ENCODE measurements at places on chromosomes 4 and X.

DNA sequence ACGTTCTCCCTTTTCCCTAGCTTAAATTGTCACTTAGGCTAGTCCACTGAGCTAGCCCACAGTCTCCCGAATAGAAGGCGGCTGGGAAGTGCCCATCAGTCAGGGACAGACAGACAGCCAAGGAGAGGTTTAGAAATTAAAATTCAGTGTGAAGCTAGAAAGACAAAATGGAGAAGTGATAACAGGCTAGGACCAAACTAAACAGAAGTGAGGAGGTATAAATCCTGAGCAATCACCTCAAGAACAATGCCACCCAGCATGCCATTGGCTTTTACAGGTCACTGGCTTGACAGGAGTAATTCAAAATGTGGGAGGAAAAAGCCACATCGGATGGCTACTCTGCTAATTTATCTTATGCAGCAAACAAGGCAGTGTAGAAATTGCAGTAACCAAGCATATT, 138.9 kb downstream of the MAPK10 start:
- no peak for DNase-seq

GRCh38 chrX:20712811-20713210, 446.1 kb upstream of the RPS6KA3 start:
- no peak for DNase-seq

DNA sequence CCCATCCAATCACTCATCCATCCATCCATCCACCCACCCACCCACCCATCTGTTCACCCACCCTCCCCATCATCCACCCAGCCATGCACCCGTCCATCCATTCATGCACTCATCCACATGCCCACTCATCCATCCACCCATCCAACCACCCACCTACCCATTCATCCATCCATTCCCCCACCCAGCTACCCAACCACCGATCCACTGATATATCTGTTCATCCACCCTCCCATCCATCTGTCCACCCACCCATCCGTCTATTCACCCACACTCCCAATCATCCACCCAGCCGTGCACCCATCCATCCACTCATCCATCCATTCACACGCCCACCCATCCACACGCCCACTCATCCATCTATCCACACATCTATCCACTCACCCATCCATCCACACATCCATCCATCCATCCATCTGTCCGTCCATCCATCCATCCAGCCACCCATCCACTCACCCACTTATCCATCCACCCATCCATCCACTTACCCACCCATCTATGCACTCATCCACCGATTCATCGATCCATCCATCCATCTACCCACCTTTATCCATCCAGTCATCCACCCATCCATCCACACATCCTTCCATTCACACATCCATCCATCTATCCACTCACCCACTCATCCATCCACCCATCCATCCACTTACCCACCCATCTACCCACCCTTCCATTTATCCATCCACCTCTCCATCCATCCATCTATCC, 28.4 kb downstream of the ASMTL start:
- DNase-seq: no peak

DNA sequence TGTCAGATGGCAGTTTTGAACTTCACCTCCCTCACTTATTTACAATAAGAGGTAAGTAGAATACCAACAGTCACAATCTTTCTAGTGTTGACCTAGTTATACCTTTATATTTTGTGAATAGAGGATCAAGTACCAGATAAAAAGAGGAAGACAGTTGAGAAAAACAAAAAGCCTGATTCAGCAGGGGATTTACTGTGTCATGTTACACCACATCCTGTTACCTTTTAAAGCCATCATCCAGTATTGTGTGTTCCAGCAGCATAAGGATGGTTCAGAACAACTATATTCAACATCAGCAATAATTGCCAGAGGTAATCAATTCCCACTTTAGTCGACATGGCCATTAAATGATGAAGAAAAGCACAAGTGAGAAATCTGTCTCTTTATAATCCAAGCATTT, 21.3 kb upstream of the CXCL6 start:
- no peak for DNase-seq

GRCh38 chr4:158259955-158260575, 49.8 kb downstream of the TMEM144 start:
- peak; percentile 53 for DNase-seq

- DNase-seq: no peak
These were observed 33.5 kb upstream of the SLITRK4 start for GRCh38 chrX:143669395-143669794.

GRCh38 chr4:118823471-118823870, 12.5 kb downstream of the SEC24D start:
- DNase-seq: no peak

DNA sequence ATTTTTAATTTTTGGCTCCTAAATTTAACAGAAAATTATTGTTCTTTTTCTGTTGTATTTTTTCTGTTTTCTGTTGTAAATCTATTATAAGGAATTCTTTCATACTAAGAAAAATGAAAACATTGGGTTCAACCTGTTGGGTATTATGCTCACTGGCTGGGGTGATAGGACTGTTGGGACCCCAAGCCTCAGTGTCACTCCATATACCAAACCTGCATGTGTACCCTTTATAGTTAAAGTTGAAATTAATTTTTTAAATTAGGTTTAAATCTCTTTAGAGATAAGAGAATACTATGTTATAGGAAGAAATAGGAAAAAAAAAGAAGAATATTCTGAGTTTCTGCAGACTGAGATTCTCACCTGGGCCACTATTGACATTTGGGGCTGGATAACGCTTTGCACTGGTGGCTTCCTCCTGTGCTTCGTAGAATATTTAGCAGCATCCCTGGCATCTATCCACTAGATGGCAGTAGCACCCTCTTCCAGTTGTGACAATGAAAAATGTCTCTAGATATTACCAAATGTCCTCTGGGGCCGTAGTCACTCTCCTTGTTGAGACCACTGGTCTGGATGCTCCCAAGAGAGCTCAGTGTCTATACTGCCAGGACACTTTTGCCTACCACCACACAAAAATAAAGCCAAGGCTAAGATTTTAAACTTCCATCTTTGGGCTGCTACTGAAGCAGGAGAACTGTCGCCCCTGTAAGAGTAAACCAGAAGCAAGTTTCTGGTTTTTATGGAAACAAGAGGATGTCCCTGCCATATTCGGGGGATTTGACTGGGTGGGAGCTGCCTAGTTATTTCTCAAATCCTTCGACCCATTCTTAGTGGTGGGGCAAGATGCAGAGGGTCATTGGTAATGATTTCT, 22.4 kb upstream of the CLTRN start:
- DNase-seq: peak; percentile 65

DNA sequence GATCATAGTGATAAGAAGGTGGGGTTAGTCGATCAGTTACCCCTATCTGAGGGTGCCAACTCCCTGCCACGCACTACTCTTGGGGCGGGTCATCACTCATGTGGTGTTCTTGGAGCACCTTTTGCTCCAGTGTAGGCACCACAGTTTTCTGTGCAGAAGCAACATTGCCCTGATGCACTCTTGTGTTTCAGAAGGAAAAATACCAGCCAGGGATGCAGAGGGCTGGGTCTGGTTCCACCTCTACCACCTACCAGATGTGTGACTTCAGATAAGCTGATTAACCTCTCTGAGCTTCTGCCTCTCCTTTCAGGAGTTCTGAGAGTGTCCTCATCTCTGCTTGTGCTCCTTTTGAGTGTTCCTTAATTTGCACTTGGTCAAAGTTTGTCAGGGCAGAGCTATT, 29.9 kb upstream of the PROM1 start:
- no peak for DNase-seq

DNA sequence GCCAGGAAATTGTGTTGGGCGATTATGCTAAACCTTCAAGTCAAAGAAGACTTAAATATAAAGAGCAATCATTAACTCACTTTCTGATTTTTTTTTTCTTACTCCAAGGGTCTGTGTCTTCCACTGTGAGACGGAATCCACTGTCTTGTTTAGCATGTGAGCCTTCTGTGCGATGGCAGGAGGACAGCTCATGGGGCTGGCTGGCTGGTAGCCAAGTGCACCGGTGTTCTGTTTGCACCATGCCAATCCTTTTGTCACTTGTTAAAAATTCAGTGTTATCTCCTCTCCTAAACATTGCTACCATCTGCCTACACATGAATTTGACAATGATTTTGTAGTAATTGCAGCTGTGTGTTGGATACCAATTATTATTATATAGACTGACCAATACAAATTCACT, 1056.3 kb upstream of the IGFBP7 start:
- no peak for DNase-seq

DNA sequence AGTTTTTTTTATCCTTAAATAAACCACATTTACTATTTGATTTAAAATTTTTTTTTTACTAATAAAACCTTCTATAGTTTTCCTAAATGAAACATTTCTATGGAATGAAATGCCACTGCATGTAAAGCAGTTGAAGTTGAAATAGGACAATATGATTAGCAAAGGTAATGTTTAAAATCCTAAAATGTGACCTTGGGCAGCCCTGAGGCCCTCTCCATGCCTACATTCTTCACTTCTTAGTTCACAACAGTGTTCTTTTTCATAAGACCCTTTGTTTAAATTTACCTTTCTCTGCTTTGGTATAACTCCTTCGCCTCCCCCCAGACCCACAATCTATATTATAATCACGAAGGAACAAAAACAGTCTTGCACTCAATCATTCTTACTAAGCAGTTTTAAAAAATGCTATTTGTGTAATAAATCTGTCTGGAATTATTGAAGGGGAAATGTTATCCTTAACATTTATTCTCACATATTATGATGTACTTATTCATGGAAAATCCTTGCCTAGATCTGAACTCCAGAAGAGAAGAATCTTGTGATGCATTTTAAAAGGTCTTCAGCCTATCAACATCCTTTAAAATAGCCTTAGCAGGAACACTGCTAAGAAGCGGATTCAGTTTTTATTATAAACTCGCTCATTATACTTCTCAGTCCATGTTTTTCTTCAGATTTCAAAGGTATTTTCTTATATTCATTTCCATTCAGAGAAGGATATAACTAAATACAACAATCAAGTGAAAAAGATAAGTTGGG, 124.6 kb upstream of the NAP1L5 start:
- no peak for DNase-seq

DNA sequence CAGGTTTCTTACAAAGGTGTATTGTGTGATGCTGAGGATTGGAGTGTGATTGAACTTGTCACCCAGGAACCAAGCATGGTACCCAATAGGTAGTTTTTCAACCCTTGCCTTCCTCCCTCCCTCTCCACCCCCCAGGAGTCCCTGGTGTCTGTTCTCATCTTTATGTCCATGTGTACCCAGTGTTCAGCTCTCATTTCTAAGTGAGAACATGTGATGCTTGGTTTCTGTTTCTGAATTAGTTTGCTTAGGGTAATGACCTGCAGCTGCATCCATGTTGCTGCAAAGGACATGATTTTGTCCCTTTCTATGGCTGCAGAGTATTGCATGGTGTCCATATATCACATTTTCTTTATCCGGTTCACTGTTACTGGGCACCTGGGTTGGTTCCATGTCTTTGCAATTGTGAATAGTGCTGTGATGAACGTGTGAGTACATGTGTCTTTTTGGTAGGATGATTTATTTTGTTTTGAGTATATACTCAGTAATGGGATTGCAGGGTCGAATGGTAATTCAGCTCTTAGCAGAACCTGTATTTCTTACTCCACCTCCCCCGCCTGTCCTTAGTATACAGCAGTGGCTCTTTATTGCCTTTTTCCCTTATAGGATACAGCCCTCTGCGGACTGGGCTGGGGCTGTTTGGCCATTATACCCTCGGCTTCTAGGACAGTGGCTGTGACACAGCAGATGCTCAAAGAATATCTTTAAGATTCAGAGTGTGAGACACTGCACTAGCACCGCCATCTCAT, 145.4 kb downstream of the PTTG2 start:
- DNase-seq: no peak

- no peak for DNase-seq
These were observed 67.0 kb upstream of the ANXA3 start for GRCh38 chr4:78484574-78484973.

DNA sequence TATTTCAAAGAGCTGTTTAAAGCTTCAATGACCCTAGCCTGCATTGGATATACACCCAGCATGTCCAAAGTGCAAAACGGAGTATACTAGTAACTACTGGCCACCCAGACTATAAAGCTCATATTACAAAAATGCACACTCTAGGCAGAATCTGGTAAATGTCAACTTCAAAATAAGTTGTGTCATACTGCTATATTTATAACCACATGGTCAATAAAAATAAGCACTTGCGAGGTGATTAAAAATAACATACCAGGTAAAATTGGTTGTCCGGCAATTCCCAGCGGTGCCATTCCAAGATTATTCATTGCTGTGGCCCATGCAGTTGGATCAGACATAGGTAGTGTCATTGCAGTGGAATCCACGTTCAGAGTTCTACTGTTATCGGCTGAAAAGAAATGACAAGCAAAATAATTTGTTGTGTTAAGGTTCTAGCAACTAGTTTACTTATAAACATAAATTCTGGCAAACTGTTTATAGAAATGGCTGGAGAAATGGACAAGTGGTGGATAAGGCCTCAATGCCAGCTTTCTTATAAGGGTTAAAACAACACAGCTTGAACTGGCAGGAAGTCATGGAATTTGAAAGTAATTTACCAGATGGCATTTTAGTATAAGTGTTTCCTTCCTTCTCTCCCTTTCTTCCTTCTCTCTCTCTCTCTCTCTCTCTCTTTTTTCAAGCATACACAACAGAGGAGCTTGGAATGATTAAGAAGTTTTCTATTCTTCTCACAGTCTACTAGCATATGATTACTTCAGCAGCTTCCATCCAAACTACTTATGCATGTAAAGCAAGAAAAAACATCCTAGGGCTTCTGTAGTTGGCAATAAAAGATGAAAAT, 199.9 kb downstream of the ENOX2 start:
- DNase-seq: peak; percentile 37

- DNase-seq: peak; percentile 18
These were observed 505.0 kb downstream of the BCOR start for GRCh38 chrX:39592776-39593175.

DNA sequence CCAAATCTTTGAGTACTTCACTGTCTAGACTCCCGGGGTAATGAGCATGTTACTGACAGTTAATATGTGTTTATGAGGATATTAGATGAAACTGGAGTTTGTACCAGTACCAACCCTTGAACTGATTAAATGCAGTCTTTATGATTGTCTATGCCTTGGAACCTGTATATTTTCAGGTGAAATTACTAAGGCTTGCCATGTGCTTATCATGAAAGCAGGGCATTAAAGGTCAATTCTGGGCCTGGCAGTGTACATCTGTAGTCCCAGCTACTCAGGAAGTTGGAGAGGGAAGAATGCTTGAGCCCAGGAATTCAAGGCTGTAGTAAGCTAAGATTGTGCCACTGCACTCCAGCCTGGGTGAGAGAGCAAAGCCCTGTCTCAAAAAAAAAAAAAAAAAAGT, 27.6 kb downstream of the PHEX start:
- DNase-seq: peak; percentile 17

- no peak for DNase-seq
These were observed 2.4 kb upstream of the WDFY3 start for GRCh38 chr4:84968925-84969324.

DNA sequence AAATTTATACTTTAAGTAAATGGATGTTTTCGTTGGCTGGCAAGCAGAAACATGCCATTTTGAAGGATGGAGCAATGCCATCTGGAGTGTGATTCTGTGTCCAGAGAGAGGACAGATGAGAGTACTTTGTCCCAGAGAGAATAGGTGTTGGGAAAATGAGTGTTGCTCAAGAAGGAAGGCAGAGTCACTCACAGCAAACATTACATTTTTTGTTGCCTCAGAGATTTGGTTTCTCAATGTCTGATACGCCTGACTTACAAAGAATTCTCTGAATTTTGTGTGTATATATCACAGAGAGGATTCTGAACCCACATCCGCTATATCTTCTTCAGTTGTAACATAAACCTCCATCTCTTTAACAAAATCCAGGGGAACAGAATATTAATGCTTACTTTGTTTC, 102.8 kb upstream of the PCDH18 start:
- DNase-seq: peak; percentile 29

All from EH (cell line).